ENCODE measurements at places on chromosomes 2 and 18. TPM values are rescaled to one million over a fixed set of nuclear protein-coding genes. Genes with fewer than 3 reads are reported as not detected.

KCNG2 gene
- not detected for total RNA-seq

SP140L gene
- 6.0 TPM for total RNA-seq

PELI1 gene
- total RNA-seq: 35.8 TPM

POTEI gene
- total RNA-seq: not detected

GALNT14 gene
- 22.8 TPM for total RNA-seq

Data from airway epithelial cell (primary cell).